ENCODE measurements at places on chromosomes 1 and 21.

DNA sequence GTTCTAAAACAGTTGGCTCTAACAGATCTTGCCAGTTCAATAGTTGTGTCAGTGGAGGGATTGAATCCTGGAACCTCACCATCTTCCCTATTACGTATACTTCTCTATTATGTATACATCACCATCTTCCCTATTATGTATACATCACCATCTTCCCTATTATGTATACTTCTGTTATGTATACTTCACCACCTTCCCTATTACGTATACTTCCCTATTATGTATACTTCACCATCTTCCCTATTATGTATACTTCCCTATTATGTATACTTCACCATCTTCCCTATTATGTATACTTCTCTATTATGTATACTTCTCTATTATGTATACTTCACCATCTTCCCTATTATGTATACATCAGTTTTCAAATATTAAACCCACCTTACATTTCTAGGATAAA, 34.4 kb upstream of the HP1BP3 start:
- no peak for DNase-seq

GRCh38 chr1:58005212-58005611, 541.3 kb downstream of the OMA1 start:
- no peak for DNase-seq

DNA sequence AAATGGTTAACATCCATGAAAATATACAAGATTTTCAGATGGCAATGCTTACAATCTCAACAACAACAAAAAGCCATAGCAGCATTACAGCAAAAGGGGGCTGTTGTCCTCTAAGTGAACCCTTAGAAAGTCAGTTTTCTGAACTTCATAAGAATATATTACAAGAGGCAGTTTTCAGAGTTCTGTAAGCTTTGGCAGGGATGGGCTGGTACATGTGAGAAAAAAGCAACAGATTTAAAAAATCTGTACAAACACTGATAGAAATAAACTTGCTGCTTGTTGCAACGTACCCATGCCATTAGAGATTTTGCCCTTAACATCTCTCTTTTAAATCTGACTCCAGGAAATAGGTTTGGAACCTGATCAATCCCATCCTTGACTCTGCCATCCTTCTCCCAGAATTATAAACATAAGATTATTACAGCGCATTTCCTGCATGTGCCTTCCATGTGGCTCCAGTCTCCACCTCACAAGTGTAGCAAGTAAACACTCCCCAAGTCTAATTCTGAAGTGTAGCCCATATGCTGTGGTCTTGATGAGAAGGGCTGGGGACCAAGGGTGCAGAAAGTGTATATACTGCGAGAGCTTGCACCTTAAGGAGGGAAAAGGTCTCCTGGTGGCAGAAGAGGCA, 101.4 kb upstream of the TSPAN2 start:
- no peak for DNase-seq

GRCh38 chr1:86641318-86641717, 63.1 kb upstream of the SH3GLB1 start:
- no peak for DNase-seq

GRCh38 chr1:240611619-240612480, at the start of gene GREM2:
Gene GREM2, minus strand, starts transcription at chr1:240612155. Its CDS starts 118,680 bp downstream, at chr1:240493475.
- DNase-seq, result peak; percentile 24

DNA sequence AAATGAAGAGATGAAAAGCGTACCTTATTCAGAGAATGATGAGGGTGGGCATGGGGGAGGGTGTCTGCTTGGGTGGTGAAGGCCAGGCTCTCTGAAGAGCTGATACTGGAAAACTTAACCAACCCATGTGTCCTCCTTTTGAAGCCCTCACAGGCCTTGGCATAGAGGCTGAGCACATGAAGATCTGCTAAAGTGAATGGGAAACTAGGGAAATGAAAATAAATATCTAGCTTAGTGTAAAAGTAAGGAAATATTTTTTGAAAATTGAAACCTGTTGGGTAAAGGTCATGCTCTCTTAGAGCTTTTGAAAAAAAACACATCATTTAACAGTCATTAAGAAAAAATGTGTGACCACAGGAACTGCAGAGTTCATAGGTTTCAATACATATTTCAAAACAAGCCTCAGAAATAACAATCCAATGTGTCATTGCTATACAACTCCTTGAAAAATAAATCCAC, 40.5 kb upstream of the RALGPS2 start:
- peak; percentile 82 for DNase-seq

GRCh38 chr21:32233722-32234301, 45.0 kb downstream of the MIS18A start:
- no peak for DNase-seq

DNA sequence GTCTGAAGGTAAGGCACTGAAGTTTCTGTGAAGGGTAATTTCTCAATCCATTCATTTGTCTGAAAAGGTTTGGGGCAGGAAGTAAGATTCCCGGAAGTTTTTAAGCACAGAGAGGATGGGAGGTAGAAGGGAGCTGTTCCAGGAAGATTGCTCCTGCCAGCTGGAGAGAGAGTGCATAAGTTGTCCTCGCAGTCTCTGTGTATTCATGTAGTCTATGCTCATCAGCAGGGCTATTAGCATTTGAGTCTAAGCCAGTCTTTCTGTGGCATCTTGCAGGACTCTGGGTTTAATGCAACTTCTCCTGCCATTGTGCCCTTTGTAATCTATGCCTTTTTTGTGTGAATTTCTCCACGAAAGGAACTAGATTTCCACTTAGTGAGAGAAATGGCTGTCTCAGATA, 140.8 kb upstream of the FGGY start:
- DNase-seq, result no peak

Measured in HS-27A (cell line).